Glutamatergic neuron (in vitro differentiated cells): ENCODE measurements at places on chromosomes 7 and 10. TPM values are rescaled to one million over a fixed set of nuclear protein-coding genes. Genes with fewer than 3 reads are reported as not detected.

The SYT15 gene
- 2.5 TPM for total RNA-seq

GRCh38 chr10:84415539-84416244 is 87.3 kb downstream of the CCSER2 start:
- H3K27me3 ChIP-seq, result peaks cover 5% of the 10 kb centered on the region
- no peak overlapping the region for H3K4me3 ChIP-seq
- peaks cover 41% of the 10 kb centered on the region for H3K36me3 ChIP-seq
- no peak overlapping the region for H3K27ac ChIP-seq

GRCh38 chr7:236967-237366 is 44.6 kb downstream of the FAM20C start:
- H3K36me3 ChIP-seq, result peaks cover 10% of the 10 kb centered on the region
- H3K27ac ChIP-seq, result no peak overlapping the region
- peaks cover 8% of the 10 kb centered on the region for H3K27me3 ChIP-seq
- DNase-seq, result no peak
- no peak overlapping the region for H3K4me3 ChIP-seq

DNA sequence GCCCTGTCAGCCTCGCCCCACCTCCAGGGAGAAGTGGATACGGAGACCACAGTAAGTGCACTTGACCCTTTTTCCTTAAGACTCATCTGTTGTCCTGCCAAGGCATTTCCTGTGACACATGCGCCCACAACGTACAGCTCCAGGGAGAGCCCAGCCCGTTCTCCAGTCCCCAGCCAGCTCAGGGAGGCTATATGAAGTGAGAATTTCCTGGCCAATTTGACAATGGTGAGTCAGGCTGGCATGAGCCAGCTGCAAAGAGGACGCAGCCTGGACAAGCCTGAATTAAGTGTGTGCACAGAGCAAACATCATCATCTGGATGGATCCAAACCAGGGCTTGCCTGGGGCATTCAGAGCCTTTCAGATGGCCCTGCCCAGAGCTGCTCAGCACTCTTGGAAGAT is 244.8 kb downstream of the KCNMA1 start:
- peaks cover 43% of the 10 kb centered on the region for H3K4me1 ChIP-seq
- H3K27ac ChIP-seq, result no peak overlapping the region
- DNase-seq, result no peak
- no peaks in the 10 kb centered on the region for H3K36me3 ChIP-seq
- H3K4me3 ChIP-seq, result no peak overlapping the region

GRCh38 chr7:101507327-101507726 is 121.8 kb downstream of the MYL10 start:
- H3K36me3 ChIP-seq, result no peaks in the 10 kb centered on the region
- H3K27ac ChIP-seq, result peak overlapping the region; percentile 33
- no peak for DNase-seq
- peaks cover 9% of the 10 kb centered on the region for H3K4me1 ChIP-seq

The FBXL13 gene
- total RNA-seq, result 1.1 TPM

GRCh38 chr7:116214921-116215320 is 4.6 kb downstream of the TES start:
- no peak overlapping the region for H3K27ac ChIP-seq
- no peaks in the 10 kb centered on the region for H3K36me3 ChIP-seq
- no peak overlapping the region for H3K4me3 ChIP-seq

- no peak overlapping the region for H3K27ac ChIP-seq
- H3K4me3 ChIP-seq, result peak overlapping the region; percentile 59
- H3K36me3 ChIP-seq, result peaks cover 4% of the 10 kb centered on the region
- peaks cover 2% of the 10 kb centered on the region for H3K4me1 ChIP-seq
- H3K27me3 ChIP-seq, result peaks cover 4% of the 10 kb centered on the region
These were observed 1.2 kb upstream of the AKR1E2 start for GRCh38 chr10:4824791-4825310.

DNA sequence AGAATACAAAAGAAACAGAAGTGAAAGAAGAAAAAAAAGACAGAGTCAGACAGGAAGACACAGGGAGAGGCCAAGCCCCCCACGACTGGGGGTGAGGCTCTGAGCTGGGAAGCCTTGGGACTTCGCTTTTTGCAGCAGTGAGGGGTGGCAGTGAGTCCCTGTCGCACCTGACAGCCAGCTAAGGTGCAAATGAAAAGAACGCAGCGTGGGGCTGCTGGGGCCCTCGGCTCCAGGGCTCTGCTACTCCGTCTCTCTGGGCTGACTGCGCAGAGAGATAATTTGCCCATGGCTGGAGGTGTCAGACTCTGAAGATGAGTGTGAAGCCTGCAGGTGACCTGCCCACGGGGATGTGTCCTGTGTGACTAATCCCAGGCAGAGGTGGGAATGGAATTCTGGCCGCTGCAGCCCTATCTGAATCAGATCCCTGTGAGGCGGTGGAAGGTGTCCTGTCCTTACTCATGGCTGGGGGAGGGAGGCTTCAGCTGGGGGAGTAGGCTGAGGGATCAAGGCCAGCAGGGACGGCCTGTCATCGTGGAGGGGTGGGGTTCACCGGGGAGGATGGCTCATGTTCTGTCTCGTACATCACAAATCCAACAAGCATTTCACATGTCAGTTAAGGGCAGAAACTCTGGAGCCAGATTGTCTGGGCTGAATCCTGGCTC is 96.4 kb downstream of the SLIT1 start:
- H3K36me3 ChIP-seq, result no peaks in the 10 kb centered on the region
- peaks cover 20% of the 10 kb centered on the region for H3K4me1 ChIP-seq
- H3K27me3 ChIP-seq, result peaks cover 2% of the 10 kb centered on the region
- no peak for DNase-seq
- no peak overlapping the region for H3K27ac ChIP-seq
- no peak overlapping the region for H3K4me3 ChIP-seq

The RADIL gene
- 31.3 TPM for total RNA-seq

DNA sequence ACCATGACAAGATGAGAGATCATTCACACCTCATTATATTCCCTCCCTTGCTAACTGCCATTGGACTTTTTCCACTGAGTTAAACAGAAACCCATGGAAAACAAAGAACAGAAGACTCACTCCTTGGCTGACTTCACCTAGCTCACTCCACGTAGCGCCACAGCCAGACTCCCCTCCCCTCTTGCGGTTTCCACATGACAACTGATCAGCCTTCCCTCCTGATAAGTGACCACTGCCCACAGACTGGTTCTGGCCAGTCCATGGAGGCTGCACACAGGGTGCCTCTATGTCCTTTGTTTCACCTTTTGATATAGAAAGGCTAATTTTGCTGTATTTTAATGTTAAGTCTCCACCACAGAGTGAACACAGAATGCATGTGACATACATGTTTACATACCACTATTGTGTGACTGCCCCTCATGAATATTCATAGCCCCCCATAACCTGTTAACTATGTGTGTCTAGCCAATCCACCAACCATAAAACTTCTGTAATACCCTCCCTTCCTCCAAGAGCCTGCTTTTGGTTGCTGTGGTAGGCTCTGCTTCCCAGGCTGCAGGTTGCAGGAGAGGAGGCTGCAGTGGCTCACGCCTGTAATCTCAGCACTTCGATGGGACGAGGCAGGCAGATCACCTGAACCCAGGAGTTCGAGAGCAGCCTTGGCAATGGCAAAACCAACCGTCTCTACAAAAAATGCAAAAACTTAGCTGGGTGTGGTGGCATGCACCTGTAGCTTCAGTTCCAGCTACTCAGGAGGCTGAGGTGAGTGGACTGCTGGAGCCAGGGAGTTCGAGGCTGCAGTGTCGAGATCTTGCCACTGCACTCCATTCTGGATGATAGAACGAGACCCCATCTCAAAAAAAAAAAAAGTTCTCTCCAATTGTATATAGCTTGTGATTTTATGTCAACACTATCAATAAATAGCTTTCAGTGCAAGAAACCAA is 10.0 kb upstream of the IFIT5 start:
- H3K27me3 ChIP-seq, result peaks cover 2% of the 10 kb centered on the region
- H3K36me3 ChIP-seq, result peaks cover 4% of the 10 kb centered on the region
- H3K4me3 ChIP-seq, result no peak overlapping the region
- no peak for DNase-seq
- no peaks in the 10 kb centered on the region for H3K4me1 ChIP-seq

DNA sequence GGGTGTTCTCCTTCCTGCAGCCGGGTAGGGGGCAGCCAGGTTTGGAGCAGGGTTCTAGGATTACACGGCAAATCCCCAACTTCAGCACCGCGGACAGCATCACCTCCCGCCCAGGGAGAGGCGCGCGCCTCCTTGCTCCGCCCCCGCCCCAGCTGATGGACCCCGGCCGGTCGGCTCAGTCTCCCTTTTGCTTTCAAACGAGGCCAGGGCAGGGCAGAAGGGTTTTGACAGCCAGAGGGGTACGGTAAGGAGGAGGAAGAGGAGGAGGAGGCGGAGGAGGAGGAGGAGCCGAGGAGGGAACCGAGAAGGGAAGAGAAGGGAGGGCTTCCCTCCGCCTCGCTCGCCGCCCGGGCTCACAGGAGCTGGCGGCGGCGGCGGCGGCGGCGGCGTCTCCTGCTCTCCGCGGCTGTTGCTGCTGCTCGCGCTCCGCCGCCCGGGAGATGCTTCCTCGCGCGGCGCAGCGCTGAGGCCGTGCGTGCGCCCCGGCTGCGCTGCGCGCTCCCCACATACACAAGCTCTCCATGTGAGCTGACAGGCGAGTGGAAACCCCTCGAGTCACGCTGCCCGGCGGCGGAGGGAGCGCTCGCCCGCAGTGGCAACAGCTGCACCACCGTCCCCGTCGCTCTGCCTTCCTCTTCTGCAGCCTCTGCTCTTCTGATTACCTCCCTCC is 615 bp upstream of the CNTNAP2 start:
- H3K4me1 ChIP-seq, result peaks cover 19% of the 10 kb centered on the region
- DNase-seq, result peak; percentile 69
- H3K27me3 ChIP-seq, result peaks cover 1% of the 10 kb centered on the region
- no peaks in the 10 kb centered on the region for H3K36me3 ChIP-seq
- H3K4me3 ChIP-seq, result peak overlapping the region; percentile 94

DNA sequence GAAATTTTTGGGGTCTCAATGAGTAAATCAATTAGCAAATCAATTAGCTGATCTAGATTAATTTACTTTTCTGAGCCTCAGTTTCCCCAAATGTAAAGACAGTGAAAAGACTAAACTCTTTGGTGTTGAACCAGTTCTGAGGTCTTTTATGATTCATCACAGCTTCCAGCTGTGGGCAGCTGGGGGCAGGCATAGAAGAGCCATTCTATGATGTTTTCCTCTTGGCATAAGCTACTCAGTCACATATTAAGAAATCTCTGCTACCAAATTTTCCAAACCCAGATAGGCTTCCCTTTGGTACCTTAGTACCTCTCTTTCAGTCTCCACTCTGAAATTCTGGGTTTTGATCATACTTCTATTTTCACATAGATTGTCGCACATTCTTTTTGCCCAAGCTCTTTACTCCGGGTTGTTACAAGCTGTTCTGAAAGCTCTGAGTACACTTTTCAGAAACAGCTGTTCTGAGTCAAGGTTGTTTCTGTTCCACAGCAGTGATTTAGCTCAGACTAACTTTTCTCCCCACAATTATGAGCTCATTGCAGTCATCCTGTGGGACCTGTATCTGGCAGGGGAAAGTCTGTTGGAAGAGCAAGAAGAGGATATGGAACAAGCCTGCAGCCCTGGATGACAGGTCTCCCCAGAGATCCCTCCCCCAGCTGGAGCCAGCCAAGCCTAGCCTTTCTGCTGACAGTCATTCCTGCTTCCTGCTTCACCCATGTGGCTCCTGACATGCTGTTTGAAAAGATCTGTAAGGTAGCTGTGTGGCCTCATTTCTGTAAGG is 599.6 kb upstream of the GHITM start:
- peak overlapping the region; percentile 92 for H3K27ac ChIP-seq
- H3K4me1 ChIP-seq, result peaks cover 46% of the 10 kb centered on the region
- peak overlapping the region; percentile 43 for H3K4me3 ChIP-seq
- peak; percentile 82 for DNase-seq
- peaks cover 4% of the 10 kb centered on the region for H3K27me3 ChIP-seq

The ATP6V0A4 gene
- total RNA-seq, result not detected

The CYP26C1 gene
- total RNA-seq, result 0.10 TPM

GRCh38 chr7:121874298-121874697 is 1.3 kb downstream of the PTPRZ1 start:
- no peak overlapping the region for H3K27ac ChIP-seq
- H3K27me3 ChIP-seq, result peaks cover 7% of the 10 kb centered on the region
- peak overlapping the region; percentile 100 for H3K4me3 ChIP-seq
- peaks cover 23% of the 10 kb centered on the region for H3K4me1 ChIP-seq
- H3K36me3 ChIP-seq, result no peaks in the 10 kb centered on the region

The TBXAS1 gene
- not detected for total RNA-seq

The PBLD gene
- total RNA-seq, result 10.3 TPM

The ABCB4 gene
- 2.5 TPM for total RNA-seq

DNA sequence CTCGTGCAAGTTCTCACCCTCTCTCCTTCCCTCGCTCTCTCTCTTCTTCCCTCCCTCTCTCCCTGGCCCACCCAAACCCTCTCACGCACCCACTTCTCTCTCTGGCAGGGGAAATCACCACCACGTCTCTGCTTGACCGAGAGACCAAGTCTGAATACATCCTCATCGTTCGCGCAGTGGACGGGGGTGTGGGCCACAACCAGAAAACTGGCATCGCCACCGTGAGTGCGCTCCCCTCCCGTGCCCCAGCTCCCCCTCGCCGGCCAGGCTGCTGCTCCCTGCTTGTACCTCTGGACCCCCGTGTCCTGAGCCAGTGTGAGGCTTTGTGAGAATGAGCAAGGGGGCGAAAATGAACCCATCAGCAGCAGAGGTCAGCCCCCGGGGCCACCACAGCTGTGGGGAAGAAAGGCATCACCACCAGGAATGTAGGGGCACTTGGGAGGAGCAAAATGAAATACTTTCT is 25.5 kb downstream of the C10orf105 start:
- peaks cover 4% of the 10 kb centered on the region for H3K27me3 ChIP-seq
- H3K36me3 ChIP-seq, result no peaks in the 10 kb centered on the region
- H3K27ac ChIP-seq, result no peak overlapping the region
- no peak for DNase-seq
- H3K4me1 ChIP-seq, result no peaks in the 10 kb centered on the region
- no peak overlapping the region for H3K4me3 ChIP-seq

DNA sequence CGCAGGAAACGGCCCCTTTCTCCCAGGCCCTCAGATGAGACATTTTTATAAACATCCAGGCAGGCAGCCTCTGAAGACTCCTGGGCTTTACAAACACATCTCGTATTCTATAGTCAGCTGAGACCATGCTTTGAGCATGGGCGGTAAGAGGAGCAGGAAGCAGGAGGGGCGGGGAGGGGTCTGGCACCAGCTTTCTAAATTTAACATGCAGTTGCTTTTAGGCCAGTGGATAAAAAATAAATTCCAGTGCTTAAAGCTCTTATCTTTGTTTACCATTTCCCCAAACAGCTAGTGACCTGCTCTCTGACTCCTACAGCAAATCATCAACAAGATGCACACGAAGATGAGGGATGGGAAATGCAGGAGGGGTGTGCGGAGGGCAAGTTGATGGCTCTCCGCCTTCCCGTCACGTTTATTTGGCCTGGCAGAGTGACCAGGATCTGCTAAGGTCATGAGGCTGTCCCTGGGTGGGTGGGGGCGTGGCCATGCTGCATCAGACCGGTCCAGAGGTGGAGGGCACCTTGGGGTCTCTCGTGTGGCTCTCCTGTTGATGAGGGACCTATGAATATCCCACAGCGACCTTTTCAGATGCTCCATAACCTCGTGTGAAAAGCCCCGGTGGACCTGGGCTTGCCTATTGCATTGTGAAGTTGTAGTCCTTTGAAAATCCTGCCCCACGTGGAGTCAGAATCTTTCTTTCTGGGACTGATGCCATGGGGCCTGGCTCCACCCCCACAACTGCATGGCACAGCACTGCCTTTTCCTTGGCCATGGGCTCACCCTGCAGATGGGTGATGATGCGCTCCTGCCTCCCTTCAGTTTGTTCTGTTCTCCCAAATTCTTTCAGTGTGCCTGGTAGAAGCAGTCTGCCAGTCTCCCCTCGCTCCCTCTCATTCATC is 67.5 kb downstream of the PARP12 start:
- H3K4me1 ChIP-seq, result peaks cover 23% of the 10 kb centered on the region
- peaks cover 3% of the 10 kb centered on the region for H3K36me3 ChIP-seq
- DNase-seq, result no peak
- H3K27me3 ChIP-seq, result peaks cover 1% of the 10 kb centered on the region
- H3K27ac ChIP-seq, result peak overlapping the region; percentile 33

The HNRNPF gene
- total RNA-seq, result 99.7 TPM
